ENCODE measurements at places on chromosomes 2 and 18.

- DNase-seq = no peak
Observed at GRCh38 chr2:36700311-36700710, 3.8 kb downstream of the VIT start.

DNA sequence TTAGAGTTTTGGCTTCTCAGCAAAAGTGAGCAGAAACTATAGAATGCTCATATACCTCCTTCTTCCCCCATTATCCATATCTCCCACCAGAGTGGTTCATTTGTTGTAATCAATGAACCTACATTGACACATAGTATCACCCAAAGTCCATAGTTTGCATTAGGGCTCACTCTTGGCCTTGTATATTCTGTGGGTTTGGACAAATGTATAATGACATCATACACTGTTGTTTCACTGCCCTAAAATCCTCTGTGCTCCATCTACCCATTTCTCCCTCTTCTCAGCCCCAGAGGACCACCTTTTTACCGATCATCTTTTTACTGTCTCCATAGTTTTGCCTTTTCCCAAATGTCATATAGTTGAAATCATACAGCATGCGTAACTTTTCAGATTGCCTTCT is 24.1 kb downstream of the ZFP36L2 start:
- DNase-seq = no peak

DNA sequence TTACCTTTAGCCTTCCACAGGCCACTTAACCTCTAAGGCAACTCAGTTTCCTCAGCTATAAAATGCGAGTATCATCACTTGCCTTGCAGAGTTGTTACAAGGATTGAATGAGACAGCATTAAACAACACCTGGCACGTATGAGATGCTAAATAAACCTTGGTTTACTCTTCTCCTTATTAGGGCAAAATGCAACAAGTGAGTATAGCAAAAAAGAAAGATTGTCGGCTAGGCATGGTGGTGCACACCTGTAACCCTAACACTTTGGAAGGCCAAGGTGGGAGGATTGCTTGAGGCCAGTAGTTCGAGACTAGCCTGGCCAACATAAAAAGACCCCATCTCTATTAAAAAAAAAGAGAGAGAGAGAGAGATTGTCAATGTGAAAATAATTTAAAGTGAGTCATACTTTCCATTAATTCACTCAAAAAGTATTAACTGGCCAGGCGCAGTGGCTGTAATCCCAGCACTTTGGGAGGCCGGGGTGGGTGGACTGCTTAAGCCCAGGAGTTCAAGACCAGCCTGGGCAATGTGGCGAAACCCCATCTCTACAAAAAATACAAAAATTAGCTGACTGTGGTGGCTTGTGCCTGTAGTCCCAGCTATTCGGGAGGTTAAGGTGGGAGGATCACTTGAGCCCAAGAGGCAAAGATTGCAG is 8.0 kb downstream of the ATAD2B start:
- no peak for DNase-seq

DNA sequence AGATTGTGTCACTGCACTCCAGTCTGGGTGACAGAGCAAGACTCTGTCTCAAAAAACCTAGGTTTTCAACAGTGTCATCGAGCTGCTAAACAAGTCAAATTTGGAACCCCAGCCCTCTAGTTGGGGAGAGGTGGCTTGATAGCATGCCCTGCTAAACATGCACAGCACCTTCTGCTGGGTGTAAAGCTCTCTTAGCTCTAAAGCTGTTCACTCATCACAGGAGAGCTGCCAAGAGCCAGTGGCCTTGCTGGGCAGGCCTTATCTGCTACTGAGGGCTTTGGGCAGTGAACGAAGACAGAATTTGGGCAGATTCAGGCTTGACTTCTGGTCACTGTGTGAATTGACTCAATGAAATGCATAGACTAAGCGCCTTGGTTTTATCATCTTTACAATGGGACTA is 101.3 kb downstream of the LYPD1 start:
- no peak for DNase-seq

DNA sequence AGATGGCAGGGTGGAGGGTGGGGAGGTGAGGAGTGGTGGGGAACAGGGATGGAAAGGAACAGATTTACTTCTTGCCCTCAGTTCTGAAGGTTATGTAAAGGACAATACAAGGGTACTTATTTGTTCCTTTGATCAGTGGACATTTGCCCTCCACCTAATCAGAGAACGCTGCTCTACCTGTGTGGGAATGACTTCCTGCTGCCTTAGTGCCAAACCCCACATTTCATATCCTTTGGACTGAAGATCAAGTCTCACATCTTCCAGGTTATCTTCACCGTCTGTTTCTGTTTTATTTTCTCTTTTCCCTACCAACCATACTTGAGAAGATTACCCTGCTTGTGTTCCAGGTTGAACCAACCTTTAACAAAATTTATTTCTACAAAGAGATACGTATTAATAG is 8.7 kb upstream of the DPP4 start:
- no peak for DNase-seq

GRCh38 chr2:187500585-187501359 is 52.7 kb upstream of the CALCRL start:
- DNase-seq = no peak

DNA sequence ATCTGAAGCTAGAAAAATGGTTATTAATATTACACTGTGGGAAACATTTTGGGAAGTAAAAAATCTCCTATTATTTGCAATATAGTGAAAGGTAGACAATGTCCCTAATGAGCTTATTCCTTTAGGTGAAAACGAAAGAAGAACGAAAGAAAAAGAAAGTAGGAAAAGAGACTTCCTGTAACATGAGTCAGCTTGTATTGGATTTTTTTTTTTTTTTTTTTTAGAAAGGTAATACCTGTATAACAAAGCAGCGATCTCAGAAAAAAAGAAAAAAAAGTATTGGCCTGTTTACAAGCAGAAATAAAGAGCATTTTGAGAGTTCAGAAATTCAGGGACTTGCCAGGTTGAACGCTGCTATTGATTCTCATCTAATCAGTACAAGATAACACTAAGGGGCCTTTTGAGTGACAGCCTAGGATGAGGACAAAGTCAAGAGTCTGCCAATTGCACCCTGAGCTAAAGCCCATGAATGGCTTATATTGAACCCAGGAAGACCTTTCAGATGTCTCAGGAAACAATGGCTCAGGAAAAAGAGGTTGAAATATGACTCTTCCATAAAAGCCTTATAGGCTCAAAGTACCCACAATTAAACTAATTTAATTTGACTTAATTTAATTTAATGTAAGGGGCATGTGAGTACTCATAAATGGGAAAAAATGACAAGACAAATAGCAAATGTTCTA is 615.6 kb upstream of the CDH2 start:
- peak; percentile 23 for DNase-seq

- DNase-seq = no peak
Observed at GRCh38 chr2:9832586-9832985, 10.7 kb upstream of the TAF1B start.

All from NCI-H2171 (cell line).